ENCODE measurements at places on chromosomes 7 and 10.

DNA sequence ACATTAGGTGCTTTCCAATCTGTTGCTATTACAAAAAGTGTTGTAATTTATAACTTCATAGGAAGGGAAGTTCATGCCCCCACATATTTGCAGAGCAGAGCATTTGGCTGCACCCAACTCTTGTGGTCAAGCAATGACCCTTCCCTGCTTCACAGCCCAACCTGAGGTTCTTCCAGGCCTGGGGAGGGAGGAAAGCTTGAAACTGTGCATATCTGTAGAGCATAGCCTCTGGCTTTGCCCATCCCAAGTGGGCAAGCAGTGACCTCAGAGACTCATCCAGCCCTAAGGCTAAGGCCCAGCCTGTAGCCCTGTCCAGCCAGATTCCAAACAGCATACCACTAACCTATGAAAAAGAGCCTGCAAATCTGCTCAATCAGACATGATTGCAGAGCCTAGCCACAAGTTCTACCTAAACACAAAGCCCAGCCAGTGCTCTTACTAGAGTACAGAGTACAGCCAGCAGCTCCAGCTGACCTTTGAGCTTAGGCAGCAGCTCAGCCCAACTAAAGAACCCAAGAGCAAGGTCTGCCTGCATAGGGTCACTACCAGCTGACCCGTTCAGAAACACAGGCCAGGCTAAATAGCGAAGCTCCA, 14.4 kb upstream of the GSTK1 start:
- no peak for DNase-seq

DNA sequence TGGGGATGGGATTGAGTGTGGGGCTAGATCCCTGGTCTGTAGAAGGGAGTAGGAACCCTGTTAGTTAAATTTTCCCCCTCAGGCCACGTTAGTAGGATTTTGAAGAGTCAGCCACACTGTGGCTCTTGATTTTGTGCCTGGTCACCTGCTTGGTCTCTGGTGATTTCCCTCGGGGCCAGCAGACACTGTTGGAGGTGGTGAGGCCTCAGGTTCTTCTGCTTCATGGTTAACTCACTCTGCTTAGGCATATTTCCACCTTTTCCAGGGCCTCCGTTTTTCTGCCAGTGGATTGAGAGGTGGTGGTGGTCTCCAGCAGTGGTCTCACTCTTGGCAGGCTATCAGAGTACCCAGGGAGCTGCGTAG, 4.1 kb downstream of the TSPAN14 start:
- DNase-seq = no peak

DNA sequence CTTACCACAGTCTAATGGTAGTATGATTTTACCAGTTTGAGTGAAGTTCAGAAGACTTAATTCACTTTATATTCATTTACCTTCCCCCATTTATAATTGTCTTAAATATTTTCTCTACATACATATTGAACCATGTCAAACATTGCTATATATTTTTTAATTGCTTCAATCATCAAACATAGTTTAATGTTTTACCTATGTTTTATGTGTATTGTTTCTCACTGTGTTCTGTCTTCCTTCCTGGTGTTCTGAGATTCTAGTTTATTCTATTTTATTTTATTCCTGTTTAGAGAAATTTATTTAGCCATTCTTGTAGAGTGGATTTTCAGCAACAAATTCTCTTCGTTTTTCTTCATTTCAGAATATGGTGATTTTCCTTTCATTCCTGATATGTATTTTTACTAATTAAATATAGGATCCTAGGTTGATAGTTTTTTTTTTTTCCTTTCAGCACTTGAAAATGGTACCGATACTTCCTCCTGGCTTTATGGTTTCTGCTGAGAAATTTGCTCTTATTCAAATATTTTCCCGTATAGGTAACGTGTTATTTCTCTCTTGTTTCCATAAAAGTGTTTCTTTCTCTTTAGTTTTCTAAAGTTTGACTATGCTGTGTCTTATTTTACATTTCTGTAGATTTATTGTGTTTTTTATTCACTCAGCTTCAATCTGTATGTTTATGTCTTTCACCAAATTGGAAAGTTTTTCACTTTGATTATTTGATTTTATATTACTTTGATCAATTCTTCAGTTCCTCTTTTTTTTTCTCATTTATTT, 201.8 kb upstream of the AGR3 start:
- DNase-seq = no peak

- peak; percentile 76 for DNase-seq
These were observed 26.0 kb downstream of the EGFR start for GRCh38 chr7:55044791-55045190.

DNA sequence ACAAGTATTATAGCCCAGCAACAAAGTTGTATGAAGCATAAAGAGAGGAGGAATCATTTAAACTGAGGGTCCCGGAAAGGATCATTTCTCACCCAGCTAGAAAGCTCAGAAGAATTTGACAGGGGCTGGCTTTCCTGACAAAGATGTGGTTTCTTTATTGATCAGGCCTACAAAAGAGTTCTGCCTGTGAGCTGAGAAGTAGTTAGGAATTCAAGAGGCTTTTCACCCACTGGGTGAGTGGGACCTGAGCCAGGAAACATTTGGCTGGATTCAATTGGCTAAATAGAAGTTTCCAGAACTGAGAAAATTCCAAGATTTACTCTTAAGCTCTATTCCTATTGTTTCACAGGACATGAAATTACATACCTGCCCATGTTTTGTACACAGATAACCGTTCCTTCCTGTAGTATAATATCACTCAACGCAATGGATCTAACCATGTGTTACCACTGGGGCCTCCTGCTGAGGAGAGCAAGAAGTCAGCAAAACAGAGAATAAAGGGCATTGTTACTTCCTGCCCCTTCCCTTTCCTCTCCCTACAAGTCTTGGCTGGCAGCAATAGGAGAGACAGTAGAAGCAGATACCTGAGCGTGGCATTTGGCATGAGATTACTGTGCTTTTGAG, 53.9 kb upstream of the PAPSS2 start:
- no peak for DNase-seq

- DNase-seq = no peak
These were observed 150.5 kb upstream of the PPP2R2D start for GRCh38 chr10:131750171-131750895.

DNA sequence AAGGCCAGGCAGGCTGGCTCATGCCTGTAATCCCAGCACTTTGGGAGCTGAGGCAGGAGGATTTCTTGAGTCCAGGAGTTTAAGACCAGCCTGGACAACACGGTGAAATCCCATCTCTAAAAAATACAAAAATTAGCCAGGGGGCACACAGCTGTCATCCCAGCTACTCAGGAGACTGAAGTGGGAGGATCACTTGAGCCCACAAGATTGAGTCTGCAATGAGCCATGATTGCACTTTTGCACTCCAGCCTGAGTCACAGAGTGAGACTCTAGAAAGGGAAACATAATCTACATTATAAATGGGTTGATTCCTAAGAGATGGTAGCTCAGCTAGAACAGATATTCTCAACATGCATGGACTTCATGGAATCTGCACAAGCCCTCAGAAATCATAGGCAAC, 6.3 kb upstream of the LIPF start:
- peak; percentile 13 for DNase-seq

DNA sequence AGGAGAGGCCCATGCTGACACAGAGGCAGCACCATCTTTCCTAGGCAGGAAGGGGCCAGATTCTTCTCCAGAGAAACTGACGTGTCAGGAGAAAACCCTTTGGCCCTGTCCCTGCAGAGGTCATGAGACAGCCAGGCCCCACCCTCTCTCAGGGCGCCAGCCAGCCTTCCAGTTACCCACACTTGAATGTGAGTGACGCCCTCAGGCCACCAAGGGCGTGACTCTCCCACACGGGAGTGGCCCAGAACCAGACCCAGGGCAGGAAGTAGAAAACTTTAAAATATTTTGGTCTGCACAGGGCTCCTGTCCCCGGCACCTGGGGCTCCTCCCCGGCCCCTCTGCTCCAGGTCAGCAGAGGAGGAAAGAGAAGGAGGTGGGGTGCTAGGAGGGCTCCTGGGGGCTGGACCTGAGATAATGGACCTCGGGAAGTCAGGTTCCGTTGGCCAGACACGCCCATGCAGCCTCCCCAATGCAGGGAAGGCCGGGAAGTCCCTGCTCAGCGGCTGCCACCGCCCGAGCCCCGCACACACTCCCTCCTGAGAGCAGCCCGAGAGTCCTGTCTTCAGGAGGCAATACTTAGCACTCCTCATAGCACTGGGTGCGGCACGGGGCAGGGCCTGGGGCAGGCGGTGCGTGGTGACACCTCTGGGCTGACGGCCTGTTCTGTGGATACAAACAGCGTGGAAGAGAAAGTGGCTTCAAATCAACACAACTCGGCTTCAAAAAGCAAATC, 67.0 kb upstream of the CFAP46 start:
- no peak for DNase-seq

DNA sequence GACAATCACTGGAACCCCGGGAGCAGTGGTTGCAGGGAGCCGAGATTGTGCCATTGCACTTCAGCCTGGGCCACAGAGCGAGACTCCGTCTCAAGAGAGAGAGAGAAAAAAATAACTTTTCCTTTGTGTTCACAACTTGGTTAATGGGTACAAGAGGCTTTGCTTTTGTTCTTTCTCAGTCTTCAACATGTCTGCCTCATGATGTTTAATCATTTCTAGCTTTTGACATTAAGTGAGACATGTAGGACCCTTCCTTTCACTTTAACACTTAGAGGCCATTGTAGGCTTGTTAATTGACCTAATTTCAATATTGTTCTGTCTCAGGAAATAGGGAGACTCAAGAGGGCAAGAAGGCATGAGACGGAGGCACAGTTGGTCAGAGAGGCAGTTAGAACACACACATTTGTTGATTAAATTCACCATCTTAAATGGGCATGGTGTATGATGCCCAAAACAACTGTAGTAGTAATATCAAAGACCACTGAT, 9.3 kb upstream of the CRCP start:
- no peak for DNase-seq

GRCh38 chr7:143405173-143406001, 3.3 kb downstream of the EPHA1 start:
- DNase-seq = peak; percentile 49

DNA sequence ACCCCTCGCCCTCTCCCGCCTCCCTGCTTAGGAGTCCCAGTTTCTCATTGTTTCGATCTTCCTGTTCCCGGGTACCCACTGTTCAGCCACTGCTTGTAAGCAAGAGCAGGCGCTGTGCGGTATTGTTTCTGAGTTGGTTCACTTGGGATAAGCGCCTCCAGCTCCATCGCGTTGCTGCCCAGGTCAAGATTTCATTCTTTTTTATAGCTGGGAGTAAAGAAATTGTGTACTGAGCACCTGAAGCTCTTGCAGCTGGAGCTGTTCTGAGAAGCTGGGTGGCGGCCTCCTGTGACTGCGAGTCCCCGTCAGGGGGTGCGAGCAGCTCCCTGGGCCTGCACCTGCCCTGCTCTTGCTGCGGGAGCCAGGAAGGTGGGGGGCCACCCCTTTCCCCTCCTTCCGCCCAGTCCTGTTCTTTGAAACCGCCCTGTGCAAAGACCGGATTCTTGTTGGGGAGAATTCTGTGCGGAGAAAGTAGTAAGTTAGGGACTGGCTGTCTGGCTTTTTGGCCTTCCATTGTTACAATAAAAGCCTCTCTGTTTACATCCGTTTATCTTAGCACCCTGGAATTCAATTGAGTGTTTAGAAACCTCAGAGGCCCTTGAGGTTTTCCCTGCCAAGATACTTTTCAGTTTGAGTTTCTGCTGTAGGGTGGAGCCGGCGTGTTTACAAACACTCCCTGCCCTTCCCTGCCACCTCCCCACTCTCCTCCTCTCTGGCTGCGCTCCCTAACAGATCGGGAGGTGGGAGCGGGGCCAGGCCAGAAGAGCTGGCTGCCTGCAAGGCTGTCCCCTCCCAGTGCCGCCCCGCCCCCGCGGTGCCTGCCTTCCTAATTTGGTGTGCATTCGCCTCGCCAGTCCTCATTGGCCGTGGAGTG, 30.8 kb upstream of the AP5Z1 start:
- peak; percentile 100 for DNase-seq

- DNase-seq = peak; percentile 69
These were observed 274.5 kb downstream of the INHBA start for GRCh38 chr7:41428381-41428780.

- peak; percentile 55 for DNase-seq
These were observed 80.8 kb downstream of the CYP26A1 start for GRCh38 chr10:93154531-93154930.

DNA sequence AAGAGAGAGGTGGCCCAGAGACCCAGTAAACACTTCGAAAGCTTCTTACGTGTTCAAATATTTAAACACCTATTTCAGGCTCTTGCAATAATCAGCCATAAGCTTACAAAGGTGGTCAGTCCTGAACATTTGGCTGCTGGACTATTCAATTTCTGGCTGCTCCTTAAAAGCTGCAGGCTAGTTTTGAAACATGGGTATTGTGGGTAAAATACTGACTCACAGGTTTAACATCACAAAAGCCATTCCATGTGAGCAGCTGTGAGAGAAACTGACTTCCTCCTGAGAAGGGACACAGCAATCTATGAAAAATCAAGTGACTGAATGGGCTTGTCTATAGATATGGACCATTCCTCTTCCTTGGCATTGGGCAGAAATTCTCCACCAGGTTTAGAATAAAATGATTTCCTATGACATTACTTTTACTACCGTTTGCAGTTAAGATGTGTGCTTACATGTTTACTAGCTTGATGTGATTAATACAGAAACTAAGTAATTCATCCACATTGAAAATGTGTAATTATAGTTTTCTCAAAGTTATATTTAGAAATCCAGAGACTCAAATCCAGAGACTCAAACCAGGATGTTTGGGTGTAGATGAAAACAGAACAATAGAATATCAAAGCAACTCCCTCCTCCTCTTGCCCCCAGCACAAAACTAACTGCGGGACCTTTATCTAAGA, 252.3 kb downstream of the GATA3 start:
- DNase-seq = no peak

DNA sequence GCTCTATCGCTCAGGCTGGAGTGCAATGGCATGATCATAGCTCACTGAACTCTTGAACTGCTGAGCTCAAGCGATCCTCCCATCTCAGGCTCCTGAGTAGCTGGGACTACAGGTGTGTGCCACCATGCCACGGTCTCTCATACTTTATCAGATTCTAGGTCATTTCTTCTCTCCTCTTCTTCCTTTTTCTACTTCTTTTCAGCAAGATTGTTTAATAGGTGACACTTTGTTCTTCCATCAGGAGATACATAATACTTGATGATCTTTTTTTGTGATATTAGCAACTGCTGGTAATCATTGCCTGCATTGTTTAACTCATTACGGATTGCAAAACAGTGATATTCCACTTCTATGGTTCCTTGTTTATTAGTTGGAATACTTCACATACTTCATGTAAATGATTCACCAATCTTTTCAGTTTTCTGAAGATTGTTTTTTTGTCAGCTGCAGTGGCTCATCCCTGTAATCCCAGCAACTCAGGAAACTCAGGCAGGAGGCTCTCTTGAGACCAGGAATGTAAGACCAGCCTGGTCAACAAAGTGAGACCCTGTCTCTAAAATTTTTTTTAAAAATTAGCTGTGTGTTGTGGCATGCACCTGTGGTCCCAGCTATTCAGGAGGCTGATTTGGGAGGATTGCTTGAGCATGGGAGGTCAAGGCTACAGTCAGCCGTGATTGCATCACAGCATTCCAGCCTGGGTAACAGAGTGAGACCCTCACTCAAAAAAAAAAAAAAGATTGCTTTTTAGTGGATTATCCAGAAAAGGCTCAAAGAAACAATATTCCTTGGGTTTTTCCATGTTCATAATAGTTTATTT, 36.2 kb upstream of the CHST3 start:
- peak; percentile 73 for DNase-seq
